Mammary microvascular endothelial cell (primary cell): ENCODE measurements at places on chromosomes 12 and 14. TPM values are rescaled to one million over a fixed set of nuclear protein-coding genes. Genes with fewer than 3 reads are reported as not detected.

STXBP6 gene
- total RNA-seq: 0.49 TPM in 1 of 2 replicates, not detected in the other

KITLG gene
- total RNA-seq: 80.9 and 81.3 TPM in 2 replicates

RD3L gene
- total RNA-seq: not detected in 2 replicates

PLBD1 gene
- 0.05 and 0.27 TPM in 2 replicates for total RNA-seq

IGFBP6 gene
- 222 and 277 TPM in 2 replicates for total RNA-seq

TOMM20L gene
- not detected in 2 replicates for total RNA-seq

MLXIP gene
- total RNA-seq: 16.3 and 17.4 TPM in 2 replicates
